ENCODE measurements at places on chromosomes 5 and 9. TPM values are rescaled to one million over a fixed set of nuclear protein-coding genes. Genes with fewer than 3 reads are reported as not detected.

DNA sequence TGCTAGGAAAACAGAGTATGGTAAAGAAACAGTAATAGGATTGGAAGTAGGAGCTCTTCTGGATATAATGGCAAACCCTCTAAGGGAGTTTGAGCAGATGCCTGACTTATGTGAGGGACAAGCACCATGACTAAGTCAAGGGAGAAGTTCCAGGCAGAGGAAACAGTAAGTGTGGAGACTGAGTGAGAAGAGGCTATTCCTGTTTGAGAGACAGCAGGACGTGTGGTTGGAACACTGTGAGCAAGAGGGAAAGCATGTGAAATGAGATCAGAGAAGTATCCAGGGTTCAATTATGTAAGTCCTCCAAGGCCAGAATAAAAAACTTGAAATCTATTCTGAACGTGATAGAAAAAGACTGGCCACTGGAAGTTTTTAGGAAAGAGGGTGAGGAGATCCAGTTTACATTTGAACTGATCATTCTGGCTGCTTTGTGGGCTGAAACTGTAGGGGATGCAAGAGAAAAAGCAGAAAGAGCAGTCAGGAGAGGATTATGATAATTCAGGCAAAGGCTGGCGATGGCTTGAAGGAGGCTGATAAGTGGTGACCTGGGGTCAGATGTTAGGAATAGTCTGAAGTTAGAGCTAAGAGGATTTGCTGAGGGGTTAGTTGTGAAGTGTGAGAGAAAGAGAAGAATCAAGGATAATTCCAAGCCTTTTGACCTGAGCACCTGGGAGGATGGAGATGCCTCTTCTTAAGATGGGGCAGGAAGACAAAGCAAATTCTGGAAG is 19.2 kb downstream of the DMAC1 start:
- H3K27me3 ChIP-seq, result no peaks in the 10 kb centered on the region
- no peak overlapping the region for H3K4me3 ChIP-seq
- H3K36me3 ChIP-seq, result no peaks in the 10 kb centered on the region
- peak; percentile 55 for DNase-seq
- H3K27ac ChIP-seq, result no peak overlapping the region

Gene ITK
- total RNA-seq, result 0.11 TPM

- H3K4me1 ChIP-seq, result no peaks in the 10 kb centered on the region
- DNase-seq, result no peak
- peaks cover 21% of the 10 kb centered on the region for H3K27me3 ChIP-seq
- H3K36me3 ChIP-seq, result no peaks in the 10 kb centered on the region
- H3K4me3 ChIP-seq, result peak overlapping the region; percentile 74
- H3K27ac ChIP-seq, result no peak overlapping the region
Measured at GRCh38 chr5:139848508-139849100, 53.0 kb downstream of the PSD2 start.

Gene AGXT2
- total RNA-seq, result not detected

GRCh38 chr5:127335381-127335780 is 44.8 kb downstream of the MEGF10 start:
- H3K4me1 ChIP-seq, result no peaks in the 10 kb centered on the region
- H3K27me3 ChIP-seq, result peaks cover 16% of the 10 kb centered on the region
- no peak overlapping the region for H3K4me3 ChIP-seq
- no peak overlapping the region for H3K27ac ChIP-seq

Gene SLC28A3
- not detected for total RNA-seq

DNA sequence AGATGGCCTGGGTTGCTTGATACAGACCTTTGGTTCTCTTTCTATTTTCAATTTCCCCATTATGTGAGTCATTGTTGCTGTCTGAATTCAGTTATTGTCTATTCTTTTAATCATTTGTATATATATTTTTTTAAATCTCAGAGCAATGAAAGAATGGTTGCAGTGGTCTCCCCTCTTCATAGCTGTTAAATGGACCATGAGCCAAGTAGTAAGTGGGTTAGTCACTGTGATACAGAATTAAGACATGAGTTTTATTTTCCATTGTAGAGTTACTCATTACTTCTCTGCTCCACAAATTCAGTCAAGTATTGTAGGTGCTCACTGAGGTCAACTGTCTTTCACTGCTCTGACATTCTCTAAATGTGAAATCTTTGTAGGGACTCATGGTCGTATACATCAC is 174.6 kb upstream of the GRAMD2B start:
- H3K4me3 ChIP-seq, result no peak overlapping the region
- H3K4me1 ChIP-seq, result no peaks in the 10 kb centered on the region
- DNase-seq, result no peak
- peaks cover 4% of the 10 kb centered on the region for H3K27me3 ChIP-seq
- H3K27ac ChIP-seq, result no peak overlapping the region
- H3K36me3 ChIP-seq, result no peaks in the 10 kb centered on the region

DNA sequence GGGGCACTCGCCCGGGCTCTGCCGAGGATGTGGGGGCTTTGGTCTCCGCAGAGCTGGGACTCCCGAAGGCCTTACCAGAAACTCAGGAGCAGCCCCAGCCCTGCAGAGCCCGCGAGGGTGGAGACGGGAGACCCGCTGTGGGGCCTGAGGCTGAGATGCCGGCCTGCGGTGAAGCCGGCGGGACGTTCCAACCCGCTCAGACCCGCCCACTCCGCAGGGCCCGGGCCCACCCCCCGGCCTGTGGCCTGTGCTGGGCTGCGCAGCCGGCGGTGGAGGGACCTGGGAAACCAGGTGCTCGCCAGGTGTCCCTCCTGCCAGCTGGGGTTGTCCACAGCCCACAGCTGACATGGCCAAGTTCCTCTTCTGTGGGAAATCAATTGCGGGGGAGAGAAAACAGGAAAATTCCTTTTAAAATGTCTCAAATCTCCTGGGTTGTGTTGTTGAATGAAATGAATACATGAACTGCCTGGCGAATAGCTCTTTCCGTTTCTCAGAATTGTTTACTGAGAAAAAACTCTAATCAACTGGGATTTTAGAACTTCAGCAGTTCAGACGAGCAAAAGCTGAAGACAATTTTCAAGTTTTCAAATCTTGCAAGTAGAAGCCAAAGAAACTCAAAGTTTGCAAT is 49.0 kb upstream of the IRX4 start:
- H3K4me1 ChIP-seq, result no peaks in the 10 kb centered on the region
- H3K36me3 ChIP-seq, result no peaks in the 10 kb centered on the region
- no peak overlapping the region for H3K27ac ChIP-seq
- H3K27me3 ChIP-seq, result peaks cover 20% of the 10 kb centered on the region
- no peak overlapping the region for H3K4me3 ChIP-seq

DNA sequence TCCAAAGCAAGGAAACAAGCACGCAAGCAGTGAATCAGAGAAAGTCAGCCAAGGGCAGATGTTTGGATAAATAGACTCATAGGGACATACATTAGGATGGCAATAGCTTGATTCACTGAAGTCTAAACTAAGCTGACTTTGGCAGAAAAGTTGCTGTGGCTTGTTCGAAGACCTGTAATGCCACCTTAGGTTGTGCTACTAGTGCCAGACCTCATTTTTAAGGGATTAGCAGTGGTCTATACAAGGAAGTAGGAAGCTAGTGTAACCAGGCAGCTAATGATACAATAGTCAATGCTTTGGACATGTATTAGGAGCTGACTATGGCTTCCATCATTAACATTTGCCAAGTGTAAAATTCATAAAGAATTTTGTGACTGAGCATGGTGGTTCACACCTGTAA is 63.1 kb downstream of the FCHO2 start:
- H3K4me1 ChIP-seq, result 0 out of 2 replicates have a peak, but pooled peaks cover 4% of the 10 kb centered on the region
- H3K27me3 ChIP-seq, result no peaks in the 10 kb centered on the region
- H3K36me3 ChIP-seq, result 0 out of 2 replicates have a peak, but pooled peaks cover 3% of the 10 kb centered on the region
- no peak overlapping the region for H3K27ac ChIP-seq

Gene CCL19
- not detected for total RNA-seq

DNA sequence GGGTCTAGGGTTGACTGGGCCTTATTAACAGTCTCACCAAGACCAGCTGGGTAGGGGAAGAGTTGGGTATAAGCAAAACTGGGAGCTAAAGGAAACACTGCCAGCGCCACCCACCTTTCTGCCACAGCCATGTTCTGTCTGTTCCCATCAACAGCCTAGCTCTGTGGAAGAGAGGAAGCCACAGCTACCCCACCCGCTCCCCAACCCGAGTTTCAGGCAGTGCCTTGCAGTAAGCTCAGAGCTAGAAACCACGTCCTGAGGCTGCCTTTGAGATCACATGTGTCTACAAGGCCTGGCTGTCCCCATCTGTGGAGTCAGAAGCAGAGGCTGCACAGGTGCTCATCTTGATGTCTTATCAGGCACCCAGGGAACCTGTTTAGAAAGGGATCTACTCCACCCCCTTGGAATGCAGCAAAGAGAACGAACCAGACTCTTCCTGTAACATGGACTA is 15.3 kb downstream of the HNRNPH1 start:
- DNase-seq, result no peak
- H3K36me3 ChIP-seq, result peaks cover 34% of the 10 kb centered on the region
- H3K4me1 ChIP-seq, result no peaks in the 10 kb centered on the region
- no peaks in the 10 kb centered on the region for H3K27me3 ChIP-seq
- H3K27ac ChIP-seq, result peak overlapping the region; percentile 35
